ENCODE measurements at places on chromosomes 12 and 14. TPM values are rescaled to one million over a fixed set of nuclear protein-coding genes. Genes with fewer than 3 reads are reported as not detected.
A peak's percentile ranks its signal among the peaks of the same experiment; 100 is the strongest.

GRCh38 chr12:23543767-23544166, 405.7 kb downstream of the SOX5 start:
- H3K27ac ChIP-seq, result no peak overlapping the region
- H3K4me3 ChIP-seq, result no peak overlapping the region

Gene CLSTN3
- 53.4 TPM for total RNA-seq

Gene C12orf50
- total RNA-seq, result not detected

GRCh38 chr14:100438271-100438670, 115.1 kb downstream of the SLC25A47 start:
- no peak overlapping the region for H3K4me3 ChIP-seq
- H3K4me1 ChIP-seq, result peaks cover 22% of the 10 kb centered on the region
- no peaks in the 10 kb centered on the region for H3K27me3 ChIP-seq

Gene KRT83
- 0.46 TPM for total RNA-seq

DNA sequence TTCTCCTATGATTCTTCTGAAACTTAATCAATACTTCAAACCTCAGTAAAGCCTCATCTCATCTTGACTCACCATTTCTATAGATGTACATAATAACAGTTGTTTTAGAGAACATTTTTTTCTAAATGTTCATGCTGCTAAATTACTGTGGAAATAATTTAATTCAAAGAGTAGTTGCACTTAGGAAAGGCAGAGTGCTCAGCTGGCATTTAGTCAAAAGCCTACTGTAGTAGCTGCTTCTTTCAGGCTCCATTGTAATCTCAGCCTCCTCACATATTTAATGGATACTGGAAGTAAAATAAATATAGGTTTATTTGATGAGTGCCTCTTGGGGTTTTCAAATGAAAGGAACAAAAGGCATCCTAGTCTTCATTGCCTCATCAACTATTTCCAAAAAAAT, 325.0 kb downstream of the CCER1 start:
- H3K36me3 ChIP-seq, result no peaks in the 10 kb centered on the region
- no peaks in the 10 kb centered on the region for H3K27me3 ChIP-seq
- H3K4me1 ChIP-seq, result no peaks in the 10 kb centered on the region
- no peak for DNase-seq
- H3K27ac ChIP-seq, result no peak overlapping the region

Gene DNAI7
- 8.5 TPM for total RNA-seq

GRCh38 chr14:92712654-92713051, 35.8 kb downstream of the LGMN start:
- no peaks in the 10 kb centered on the region for H3K27me3 ChIP-seq
- peaks cover 21% of the 10 kb centered on the region for H3K4me1 ChIP-seq
- H3K27ac ChIP-seq, result no peak overlapping the region
- no peak overlapping the region for H3K4me3 ChIP-seq

Gene KRT6C
- not detected for total RNA-seq

GRCh38 chr12:115870510-115870909, 407.0 kb downstream of the MED13L start:
- no peak overlapping the region for H3K4me3 ChIP-seq
- no peaks in the 10 kb centered on the region for H3K27me3 ChIP-seq
- peaks cover 21% of the 10 kb centered on the region for H3K4me1 ChIP-seq
- H3K27ac ChIP-seq, result no peak overlapping the region
- DNase-seq, result no peak
- no peaks in the 10 kb centered on the region for H3K36me3 ChIP-seq

DNA sequence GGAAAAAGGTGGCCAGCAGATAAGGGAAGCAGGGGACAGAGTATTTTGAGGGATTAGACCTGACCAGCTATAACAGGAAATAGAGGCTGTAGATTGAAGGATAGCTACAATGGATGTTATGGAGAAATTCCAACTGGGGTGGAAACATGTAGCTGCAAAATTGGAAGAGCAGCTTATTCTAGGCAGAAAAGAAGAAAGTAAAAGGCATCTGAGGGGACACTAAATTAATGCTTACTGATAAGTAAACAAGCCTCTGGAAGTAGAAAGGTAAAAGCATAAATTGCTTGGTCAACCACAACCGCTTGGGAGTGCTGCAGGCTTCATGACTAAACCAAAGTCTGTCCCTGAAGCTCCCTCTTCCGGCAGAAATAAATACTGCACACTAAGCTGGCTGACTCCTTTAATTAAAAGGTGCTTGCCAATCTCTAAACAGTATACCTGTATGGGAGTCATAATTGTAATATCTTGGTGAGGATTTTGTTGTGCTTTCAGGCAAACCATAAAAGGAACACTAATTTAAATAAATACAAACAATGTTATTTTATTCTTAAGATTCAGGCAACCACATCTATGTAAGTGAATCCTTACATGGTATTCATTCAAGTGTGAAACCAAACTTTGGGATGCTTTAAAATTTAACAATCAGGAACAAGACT, 7.7 kb downstream of the UBC start:
- H3K4me1 ChIP-seq, result peaks cover 22% of the 10 kb centered on the region
- no peak overlapping the region for H3K4me3 ChIP-seq
- no peaks in the 10 kb centered on the region for H3K27me3 ChIP-seq
- DNase-seq, result peak; percentile 93
- H3K36me3 ChIP-seq, result peaks cover 11% of the 10 kb centered on the region

GRCh38 chr14:74980398-74980730, 22.4 kb upstream of the EIF2B2 start:
- H3K4me3 ChIP-seq, result no peak overlapping the region
- no peaks in the 10 kb centered on the region for H3K27me3 ChIP-seq
- H3K4me1 ChIP-seq, result peaks cover 37% of the 10 kb centered on the region
- DNase-seq, result no peak
- H3K27ac ChIP-seq, result no peak overlapping the region

Gene TPH2
- not detected for total RNA-seq

- H3K36me3 ChIP-seq, result no peaks in the 10 kb centered on the region
- no peaks in the 10 kb centered on the region for H3K27me3 ChIP-seq
- H3K27ac ChIP-seq, result no peak overlapping the region
- no peak overlapping the region for H3K4me3 ChIP-seq
- peaks cover 9% of the 10 kb centered on the region for H3K4me1 ChIP-seq
- DNase-seq, result no peak
Observed at GRCh38 chr14:23360496-23360895, 4.5 kb downstream of the EFS start.

- H3K27me3 ChIP-seq, result no peaks in the 10 kb centered on the region
- no peak overlapping the region for H3K4me3 ChIP-seq
- H3K36me3 ChIP-seq, result no peaks in the 10 kb centered on the region
- peaks cover 41% of the 10 kb centered on the region for H3K4me1 ChIP-seq
Observed at GRCh38 chr12:111404362-111405148, 1.2 kb upstream of the SH2B3 start.

Gene ASPG
- 24.0 TPM for total RNA-seq

Gene MOK
- 39.4 TPM for total RNA-seq

Gene PIK3C2G
- total RNA-seq, result 0.10 TPM

Gene DTX3
- 42.0 TPM for total RNA-seq

DNA sequence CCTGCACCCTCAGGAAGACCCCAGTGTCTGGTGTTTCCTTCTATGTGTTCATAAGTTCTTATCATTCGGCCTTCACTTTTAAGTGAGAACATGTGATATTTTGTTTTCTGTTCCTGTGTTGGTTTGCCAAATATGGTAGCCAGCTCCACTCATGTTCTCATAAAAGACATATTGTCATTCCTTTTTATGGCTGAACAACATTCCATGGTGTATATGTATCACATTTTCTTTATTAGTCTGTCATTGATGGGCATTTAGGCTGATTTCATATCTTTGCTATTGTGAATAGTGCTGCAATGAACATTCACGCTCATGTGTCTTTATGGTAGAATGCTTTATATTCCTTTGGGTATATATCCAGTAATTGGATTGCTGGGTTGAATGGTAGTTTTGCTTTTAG, 645.1 kb downstream of the SLC16A7 start:
- no peak for DNase-seq
- H3K4me3 ChIP-seq, result no peak overlapping the region
- H3K4me1 ChIP-seq, result no peaks in the 10 kb centered on the region
- H3K27me3 ChIP-seq, result no peaks in the 10 kb centered on the region
- H3K27ac ChIP-seq, result no peak overlapping the region

DNA sequence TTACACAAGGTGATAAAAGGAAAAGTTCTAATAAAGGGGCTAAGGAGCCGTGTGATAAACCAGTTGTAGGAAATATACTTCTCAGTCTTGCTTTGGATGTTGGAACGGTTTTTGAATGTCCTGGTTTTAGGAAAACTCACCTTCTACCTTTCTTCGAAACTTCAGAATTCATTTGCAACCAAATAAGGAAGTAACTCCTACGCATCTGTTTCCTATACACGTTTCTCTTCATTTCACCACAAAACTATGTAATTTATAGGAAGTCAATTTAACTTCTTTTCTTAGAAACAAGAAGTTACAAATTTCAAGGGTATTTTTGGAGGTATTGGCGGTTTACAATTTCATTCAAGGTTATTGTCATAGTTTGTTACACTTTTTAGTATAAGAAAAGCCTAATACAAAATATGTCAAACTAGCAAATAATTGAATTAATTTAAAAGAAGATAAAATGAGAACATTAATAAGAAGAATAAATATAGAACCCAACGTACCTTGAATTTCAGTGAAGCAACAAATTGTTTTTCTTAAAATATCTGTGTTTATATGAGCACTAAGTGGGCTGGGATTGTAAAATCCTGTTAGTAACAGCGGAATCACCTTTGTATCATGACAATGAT, 33.2 kb upstream of the CD69 start:
- H3K4me1 ChIP-seq, result no peaks in the 10 kb centered on the region
- DNase-seq, result no peak
- H3K27ac ChIP-seq, result no peak overlapping the region
- H3K27me3 ChIP-seq, result no peaks in the 10 kb centered on the region
- no peaks in the 10 kb centered on the region for H3K36me3 ChIP-seq

DNA sequence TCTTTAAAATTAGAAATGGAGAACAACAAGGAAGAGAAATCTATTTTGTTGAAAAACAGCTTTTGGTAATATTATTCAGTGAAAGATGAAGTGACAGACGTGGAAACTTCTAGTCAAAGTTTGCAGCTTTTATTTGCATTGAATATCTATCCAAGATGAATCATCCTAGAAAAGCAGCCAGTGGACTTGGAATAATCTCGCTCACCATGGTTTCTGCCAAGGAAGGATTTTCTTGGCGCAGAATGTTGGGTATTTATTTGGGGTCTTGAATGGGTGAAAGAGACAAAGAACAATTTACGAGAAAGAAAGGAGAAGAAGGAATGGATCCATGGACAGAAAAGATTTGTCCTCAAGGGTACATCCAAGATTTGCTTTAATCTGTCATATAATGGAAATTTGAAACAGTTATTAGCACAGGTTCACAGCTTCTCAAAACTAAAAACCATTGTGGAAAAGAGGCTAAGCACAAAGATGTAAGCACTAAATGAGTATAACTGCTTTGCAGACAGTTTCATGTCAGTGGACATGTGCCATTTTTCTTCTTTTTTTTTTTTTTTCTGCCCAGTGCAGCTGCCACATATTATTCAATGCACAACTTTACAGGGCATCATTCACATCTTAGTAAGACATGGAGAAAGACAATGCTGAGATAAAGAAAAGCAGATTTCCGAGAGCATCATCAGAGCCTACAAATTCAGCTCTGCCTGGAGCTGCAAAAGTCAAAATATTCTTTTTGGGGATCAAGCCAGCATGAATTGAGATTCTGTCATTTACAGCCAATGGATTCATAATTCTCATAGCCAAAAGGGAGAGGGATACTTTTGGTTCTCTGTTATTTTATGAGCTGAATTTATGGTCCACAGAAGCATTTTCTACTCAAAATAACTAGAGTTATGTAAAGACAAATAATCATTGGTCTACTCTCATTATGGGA, 333.7 kb downstream of the DAD1 start:
- H3K27me3 ChIP-seq, result no peaks in the 10 kb centered on the region
- no peak for DNase-seq
- H3K36me3 ChIP-seq, result no peaks in the 10 kb centered on the region
- H3K4me3 ChIP-seq, result no peak overlapping the region
- no peaks in the 10 kb centered on the region for H3K4me1 ChIP-seq

Gene ADAM21
- total RNA-seq, result not detected

GRCh38 chr12:108618079-108618952, 15.4 kb downstream of the SELPLG start:
- H3K4me3 ChIP-seq, result no peak overlapping the region
- H3K27ac ChIP-seq, result peak overlapping the region; percentile 74
- H3K36me3 ChIP-seq, result no peaks in the 10 kb centered on the region
- peaks cover 14% of the 10 kb centered on the region for H3K4me1 ChIP-seq
- H3K27me3 ChIP-seq, result no peaks in the 10 kb centered on the region

DNA sequence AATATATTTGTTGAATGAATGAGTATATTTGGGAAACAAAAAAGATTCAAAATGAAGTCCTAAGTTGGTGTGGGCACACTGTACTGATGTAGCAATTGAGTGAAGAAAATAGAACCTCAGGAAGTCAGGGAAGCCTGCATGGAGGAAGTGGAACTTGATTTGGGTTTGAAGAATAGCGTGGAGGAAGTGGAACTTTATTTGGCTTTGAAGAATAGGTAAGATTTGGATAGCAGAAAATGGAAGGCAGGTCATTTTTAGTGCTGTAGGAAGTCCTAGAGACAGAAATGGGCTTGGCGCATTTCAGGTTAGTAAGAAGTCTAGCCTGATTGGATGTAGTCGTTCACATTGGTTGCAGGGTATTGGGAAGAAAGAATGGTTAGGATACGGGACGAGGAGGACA, 5.4 kb downstream of the C12orf75 start:
- no peaks in the 10 kb centered on the region for H3K4me1 ChIP-seq
- DNase-seq, result no peak
- H3K27ac ChIP-seq, result no peak overlapping the region
- H3K4me3 ChIP-seq, result no peak overlapping the region

Gene HNF1A
- not detected for total RNA-seq

DNA sequence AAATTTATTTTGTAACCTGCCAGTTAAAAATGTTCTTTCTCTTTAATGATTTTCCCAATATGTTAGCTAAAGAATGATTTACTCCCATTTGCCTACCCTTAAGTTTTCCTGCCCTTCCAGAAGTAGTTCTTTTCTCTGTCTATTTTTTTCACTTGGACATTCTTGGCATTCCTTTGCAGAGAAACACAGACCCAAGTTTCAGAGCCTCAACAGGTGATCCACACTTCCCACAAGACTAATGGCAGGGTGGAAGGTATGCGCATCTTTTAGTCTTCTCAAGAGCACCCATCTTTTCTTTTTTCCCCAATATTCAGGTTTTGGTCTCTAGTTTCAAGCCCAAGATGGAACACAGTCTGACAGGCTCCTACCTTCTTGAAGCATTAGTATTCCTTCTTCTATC, 420.7 kb downstream of the ADAMTS20 start:
- no peaks in the 10 kb centered on the region for H3K27me3 ChIP-seq
- H3K4me1 ChIP-seq, result no peaks in the 10 kb centered on the region
- H3K27ac ChIP-seq, result no peak overlapping the region
- H3K36me3 ChIP-seq, result no peaks in the 10 kb centered on the region

Gene ORMDL2
- 17.7 TPM for total RNA-seq

- no peaks in the 10 kb centered on the region for H3K36me3 ChIP-seq
- no peak overlapping the region for H3K4me3 ChIP-seq
- no peaks in the 10 kb centered on the region for H3K4me1 ChIP-seq
- H3K27me3 ChIP-seq, result no peaks in the 10 kb centered on the region
- DNase-seq, result no peak
Observed at GRCh38 chr12:115155665-115156645, 472.0 kb upstream of the TBX3 start.

Gene CLEC9A
- total RNA-seq, result not detected

Gene GDF3
- total RNA-seq, result 0.45 TPM

Gene PTPRO
- total RNA-seq, result 0.42 TPM

Gene KLRC1
- total RNA-seq, result 3.0 TPM

Gene B3GNT4
- 0.11 TPM for total RNA-seq

Measured in thyroid gland (tissue), 4 donors.